ENCODE measurements at places on chromosomes 1 and 21. TPM values are rescaled to one million over a fixed set of nuclear protein-coding genes. Genes with fewer than 3 reads are reported as not detected.

GRCh38 chr1:197984289-197984688 is 67.1 kb downstream of the LHX9 start:
- H3K27ac ChIP-seq: no peak overlapping the region
- H3K4me1 ChIP-seq: no peaks in the 10 kb centered on the region
- DNase-seq: no peak
- peaks cover 24% of the 10 kb centered on the region for H3K27me3 ChIP-seq
- H3K4me3 ChIP-seq: no peak overlapping the region

GPR25 gene
- total RNA-seq: not detected

GRCh38 chr1:52119301-52120079 is 22.4 kb upstream of the ZFYVE9 start:
- H3K27me3 ChIP-seq: peaks cover 7% of the 10 kb centered on the region
- no peaks in the 10 kb centered on the region for H3K36me3 ChIP-seq
- no peaks in the 10 kb centered on the region for H3K4me1 ChIP-seq
- H3K27ac ChIP-seq: no peak overlapping the region

- H3K36me3 ChIP-seq: no peaks in the 10 kb centered on the region
- no peak for DNase-seq
- peaks cover 33% of the 10 kb centered on the region for H3K27me3 ChIP-seq
Measured at GRCh38 chr1:182993746-182994145, 29.5 kb upstream of the LAMC1 start.

SLC45A3 gene
- 1.0 TPM for total RNA-seq

DNA sequence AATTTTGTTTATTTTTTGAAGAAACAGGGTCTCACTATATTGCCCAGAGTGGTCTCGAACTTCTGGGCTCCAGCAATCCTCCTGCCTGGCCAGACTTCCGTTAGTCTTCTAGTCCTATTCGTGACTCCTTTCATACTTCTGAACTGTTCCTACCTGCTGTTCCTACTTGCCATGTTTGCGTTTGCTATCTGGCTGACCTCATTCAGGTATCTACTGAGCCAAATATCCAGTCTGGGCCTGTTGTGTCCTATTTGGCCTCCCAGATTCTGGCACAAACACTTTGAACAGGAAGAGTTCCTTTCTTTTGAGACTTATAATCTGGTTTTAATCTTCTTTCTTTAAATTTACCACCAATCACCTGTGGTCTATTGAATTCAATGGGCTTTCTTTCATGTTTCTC is 6.9 kb upstream of the NR1I3 start:
- no peak overlapping the region for H3K27ac ChIP-seq
- no peaks in the 10 kb centered on the region for H3K36me3 ChIP-seq
- no peak for DNase-seq
- peaks cover 16% of the 10 kb centered on the region for H3K27me3 ChIP-seq

DNA sequence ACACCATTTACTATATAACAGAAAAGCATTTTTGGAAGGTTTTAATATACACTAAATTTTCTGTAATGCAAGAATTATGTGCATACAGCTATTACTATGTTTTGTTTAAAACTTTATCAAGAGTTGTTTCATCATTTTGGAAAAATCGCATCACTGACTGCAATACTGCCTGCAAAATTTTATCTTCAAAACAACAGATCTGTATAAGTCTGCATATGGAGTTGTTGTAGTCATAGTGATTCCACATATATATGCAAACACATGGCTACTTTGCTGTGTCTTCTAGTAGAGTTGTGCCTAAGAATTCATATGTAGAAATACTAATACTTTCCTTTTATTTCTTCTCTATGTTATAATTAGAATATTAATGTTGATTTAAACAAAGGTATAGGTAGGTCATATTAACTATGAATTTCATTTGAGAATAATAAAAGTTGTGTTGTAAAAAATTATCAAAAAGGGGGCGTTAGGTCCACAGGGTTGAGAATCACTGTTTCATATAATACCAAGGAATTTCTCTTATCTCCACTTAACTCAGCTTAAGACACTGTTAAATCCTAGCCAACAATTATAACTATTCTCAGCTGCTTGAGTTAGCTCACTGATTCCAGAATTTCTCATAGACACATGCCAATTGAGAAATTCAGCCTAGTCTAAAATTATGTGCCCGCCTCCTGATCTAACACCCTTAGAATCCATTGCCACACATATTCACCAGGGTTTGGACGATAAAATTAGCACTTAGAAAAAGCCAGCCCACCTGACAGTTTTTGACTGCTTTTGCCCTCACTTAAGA is 22.9 kb upstream of the LAMC1 start:
- no peak for DNase-seq
- no peak overlapping the region for H3K4me3 ChIP-seq
- no peak overlapping the region for H3K27ac ChIP-seq
- no peaks in the 10 kb centered on the region for H3K36me3 ChIP-seq
- H3K27me3 ChIP-seq: peaks cover 34% of the 10 kb centered on the region

DNA sequence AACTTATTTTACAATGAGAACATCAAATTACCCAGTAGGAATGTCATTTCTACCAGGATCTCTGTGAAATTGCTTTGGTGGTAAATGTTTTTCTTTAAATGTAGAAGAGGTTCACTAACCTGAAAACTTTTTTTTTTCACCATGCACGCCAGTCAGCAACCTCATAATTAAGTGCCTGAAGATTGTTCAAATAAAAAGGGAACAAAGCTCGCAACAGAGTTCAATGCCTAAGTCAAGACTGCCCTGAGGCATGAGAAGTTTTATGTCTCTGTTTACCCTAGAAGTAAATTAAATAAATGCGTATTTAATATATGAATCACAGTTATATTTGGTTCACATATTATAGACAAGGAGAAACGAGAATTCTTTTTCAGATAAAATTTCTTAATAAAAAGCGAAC is 13.8 kb upstream of the SYDE2 start:
- no peak overlapping the region for H3K27ac ChIP-seq
- H3K4me1 ChIP-seq: no peaks in the 10 kb centered on the region
- H3K36me3 ChIP-seq: no peaks in the 10 kb centered on the region
- no peak for DNase-seq

GRCh38 chr1:18989896-18990295 is 33.4 kb upstream of the IFFO2 start:
- peaks cover 13% of the 10 kb centered on the region for H3K27me3 ChIP-seq
- no peak overlapping the region for H3K4me3 ChIP-seq
- peaks cover 2% of the 10 kb centered on the region for H3K4me1 ChIP-seq
- no peaks in the 10 kb centered on the region for H3K36me3 ChIP-seq

LRRC53 gene
- not detected for total RNA-seq

- H3K36me3 ChIP-seq: no peaks in the 10 kb centered on the region
- no peak overlapping the region for H3K4me3 ChIP-seq
- DNase-seq: no peak
- H3K27me3 ChIP-seq: peaks cover 38% of the 10 kb centered on the region
- no peaks in the 10 kb centered on the region for H3K4me1 ChIP-seq
Measured at GRCh38 chr1:47459253-47459788, 21.5 kb downstream of the FOXD2 start.

GRCh38 chr1:90709535-90709934 is 7.6 kb downstream of the BARHL2 start:
- no peak for DNase-seq
- H3K36me3 ChIP-seq: peaks cover 3% of the 10 kb centered on the region
- H3K4me3 ChIP-seq: no peak overlapping the region
- H3K27ac ChIP-seq: no peak overlapping the region

- no peak for DNase-seq
- H3K27me3 ChIP-seq: peaks cover 3% of the 10 kb centered on the region
- no peak overlapping the region for H3K4me3 ChIP-seq
- H3K36me3 ChIP-seq: no peaks in the 10 kb centered on the region
- no peaks in the 10 kb centered on the region for H3K4me1 ChIP-seq
- H3K27ac ChIP-seq: no peak overlapping the region
Measured at GRCh38 chr1:178630417-178630816, 94.6 kb upstream of the RALGPS2 start.

DNA sequence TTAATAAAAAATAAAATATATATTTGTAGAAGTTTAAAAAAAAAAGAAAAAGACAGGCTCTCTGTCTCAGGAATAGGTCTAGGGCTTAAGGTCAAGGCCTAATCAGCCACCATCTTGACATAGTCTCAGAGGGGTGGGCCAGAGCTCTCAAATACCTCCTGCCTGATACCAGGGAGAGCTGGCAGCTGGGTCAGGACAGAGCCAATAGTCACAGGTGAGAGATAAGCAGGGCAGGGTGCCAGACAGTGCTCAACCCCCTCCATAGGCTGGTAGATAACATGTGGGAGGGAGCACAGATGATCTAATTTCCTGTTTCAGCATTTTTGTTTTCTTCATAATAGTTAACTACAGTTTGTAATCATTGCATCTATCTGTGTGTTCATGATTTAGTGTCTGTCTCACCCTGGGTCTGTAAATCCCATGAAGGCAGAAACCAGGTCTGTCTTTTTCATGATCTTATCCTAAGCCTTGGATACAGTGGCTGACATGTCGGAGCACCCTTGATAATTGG is 152.0 kb upstream of the GRIK3 start:
- H3K4me3 ChIP-seq: no peak overlapping the region
- peaks cover 6% of the 10 kb centered on the region for H3K27me3 ChIP-seq
- peak; percentile 32 for DNase-seq
- no peaks in the 10 kb centered on the region for H3K36me3 ChIP-seq

DNA sequence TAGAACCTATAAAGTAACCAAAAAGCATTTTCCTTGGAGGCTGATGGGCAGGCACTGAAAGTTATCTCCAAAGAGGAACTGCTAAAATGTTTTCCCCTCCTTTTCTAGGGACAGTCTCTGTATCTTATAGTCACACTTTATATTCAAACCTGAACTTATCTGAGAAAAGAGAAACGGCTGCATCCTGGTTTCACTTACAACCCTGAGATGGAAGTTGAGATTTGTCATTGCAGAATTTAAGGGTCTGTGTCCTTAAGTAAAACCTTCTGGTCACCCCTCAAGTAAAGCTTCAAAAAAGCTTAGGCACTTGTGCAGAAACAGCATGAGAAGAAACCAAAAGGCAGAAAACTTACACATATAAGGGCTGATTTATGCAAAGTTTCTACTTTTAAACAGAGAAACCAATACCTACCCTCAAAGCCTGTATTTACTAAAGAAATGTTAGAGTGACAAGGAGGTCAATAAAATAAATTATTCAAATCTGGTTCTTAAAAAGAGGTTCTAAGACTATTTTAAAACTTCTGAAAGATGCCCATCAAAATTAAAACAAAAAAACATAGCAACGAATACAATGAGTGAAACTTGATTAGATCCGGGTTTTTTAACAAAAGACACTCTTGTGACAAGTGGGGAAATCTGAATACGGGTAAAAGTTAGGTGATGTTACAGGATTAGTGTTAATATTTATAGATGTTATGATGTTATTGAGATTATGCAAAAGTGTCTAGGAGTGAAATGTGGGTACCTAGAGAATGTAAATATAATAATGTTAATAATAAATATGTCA is 9.9 kb downstream of the CD58 start:
- H3K4me1 ChIP-seq: peaks cover 71% of the 10 kb centered on the region
- no peak for DNase-seq
- no peak overlapping the region for H3K4me3 ChIP-seq
- peak overlapping the region; percentile 11 for H3K27ac ChIP-seq
- H3K27me3 ChIP-seq: no peaks in the 10 kb centered on the region

- peak; percentile 91 for DNase-seq
- peaks cover 35% of the 10 kb centered on the region for H3K36me3 ChIP-seq
- peaks cover 36% of the 10 kb centered on the region for H3K4me1 ChIP-seq
- peak overlapping the region; percentile 92 for H3K4me3 ChIP-seq
- no peaks in the 10 kb centered on the region for H3K27me3 ChIP-seq
Measured at GRCh38 chr1:244450597-244451538, 841 bp downstream of the ADSS2 start.

GRCh38 chr1:70220015-70220414 is 1.2 kb upstream of the SRSF11 start:
- peak overlapping the region; percentile 78 for H3K27ac ChIP-seq
- peaks cover 45% of the 10 kb centered on the region for H3K36me3 ChIP-seq
- peak overlapping the region; percentile 64 for H3K4me3 ChIP-seq
- no peaks in the 10 kb centered on the region for H3K27me3 ChIP-seq

GRCh38 chr1:171860696-171861095 is 19.4 kb downstream of the DNM3 start:
- H3K27ac ChIP-seq: no peak overlapping the region
- H3K27me3 ChIP-seq: peaks cover 25% of the 10 kb centered on the region
- no peak overlapping the region for H3K4me3 ChIP-seq
- no peaks in the 10 kb centered on the region for H3K36me3 ChIP-seq
- no peaks in the 10 kb centered on the region for H3K4me1 ChIP-seq

DNA sequence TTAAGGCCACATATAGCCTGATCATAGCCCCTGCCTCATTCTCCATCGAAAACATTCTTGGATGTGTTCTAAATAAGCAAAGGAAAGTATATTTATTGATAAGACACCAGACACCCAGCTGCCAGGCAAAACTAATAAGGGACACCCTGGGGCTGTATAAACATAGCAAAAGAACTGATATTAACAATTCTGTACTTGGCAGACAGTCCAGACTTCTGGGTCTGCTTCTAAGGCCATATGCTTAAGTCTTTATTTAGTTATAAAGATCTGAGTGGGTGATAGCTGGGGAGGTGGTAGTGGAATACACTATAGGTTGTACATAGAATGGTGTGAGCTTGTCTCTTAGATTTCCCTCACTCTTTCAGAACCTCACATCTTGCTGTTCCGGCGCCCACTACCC is 3.9 kb downstream of the CKS1B start:
- H3K27me3 ChIP-seq: no peaks in the 10 kb centered on the region
- H3K36me3 ChIP-seq: peaks cover 26% of the 10 kb centered on the region
- H3K27ac ChIP-seq: no peak overlapping the region
- no peak overlapping the region for H3K4me3 ChIP-seq
- peaks cover 17% of the 10 kb centered on the region for H3K4me1 ChIP-seq

- no peaks in the 10 kb centered on the region for H3K27me3 ChIP-seq
- H3K4me3 ChIP-seq: no peak overlapping the region
- H3K4me1 ChIP-seq: peaks cover 3% of the 10 kb centered on the region
- H3K36me3 ChIP-seq: peaks cover 41% of the 10 kb centered on the region
- peak overlapping the region; percentile 40 for H3K27ac ChIP-seq
- DNase-seq: no peak
Measured at GRCh38 chr1:101044749-101045148, 19.2 kb upstream of the DPH5 start.

GRCh38 chr1:29297450-29297849 is 61.1 kb downstream of the PTPRU start:
- no peak for DNase-seq
- H3K36me3 ChIP-seq: no peaks in the 10 kb centered on the region
- peaks cover 7% of the 10 kb centered on the region for H3K27me3 ChIP-seq
- no peak overlapping the region for H3K27ac ChIP-seq

DNA sequence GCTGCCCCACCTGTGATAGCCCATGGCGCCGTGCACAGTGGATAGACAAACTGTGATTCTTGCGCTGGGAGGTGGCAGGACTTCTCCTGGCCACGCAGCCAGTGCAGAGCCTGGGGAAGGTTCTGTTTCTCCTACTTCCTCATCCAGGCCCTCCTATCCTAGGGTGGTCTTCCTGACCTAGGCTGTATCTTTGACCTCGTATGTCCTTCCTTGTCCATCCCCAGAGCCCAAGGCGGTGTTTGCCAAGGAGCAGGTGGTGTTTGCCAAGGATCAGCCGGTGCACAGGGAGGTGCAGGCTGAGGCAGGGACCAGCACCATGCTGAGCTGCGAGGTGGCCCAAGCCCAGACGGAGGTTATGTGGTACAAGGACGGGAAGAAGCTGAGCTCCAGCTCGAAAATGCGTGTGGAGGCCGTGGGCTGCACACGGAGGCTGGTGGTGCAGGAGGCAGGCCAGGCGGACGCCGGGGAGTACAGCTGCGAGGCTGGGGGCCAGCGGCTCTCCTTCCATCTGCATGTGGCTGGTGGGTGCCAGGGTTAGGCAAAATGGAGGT is 63.9 kb downstream of the OBSCN start:
- no peak overlapping the region for H3K4me3 ChIP-seq
- H3K4me1 ChIP-seq: peaks cover 6% of the 10 kb centered on the region
- DNase-seq: no peak
- no peaks in the 10 kb centered on the region for H3K27me3 ChIP-seq

GRCh38 chr1:2396476-2396875 is 4.8 kb downstream of the RER1 start:
- H3K27me3 ChIP-seq: no peaks in the 10 kb centered on the region
- no peak overlapping the region for H3K4me3 ChIP-seq
- no peak overlapping the region for H3K27ac ChIP-seq
- no peak for DNase-seq
- H3K4me1 ChIP-seq: peaks cover 23% of the 10 kb centered on the region
